Umbilical cord (tissue), 2 donors: ENCODE measurements at places on chromosomes 1 and 21. TPM values are rescaled to one million over a fixed set of nuclear protein-coding genes. Genes with fewer than 3 reads are reported as not detected.

DNA sequence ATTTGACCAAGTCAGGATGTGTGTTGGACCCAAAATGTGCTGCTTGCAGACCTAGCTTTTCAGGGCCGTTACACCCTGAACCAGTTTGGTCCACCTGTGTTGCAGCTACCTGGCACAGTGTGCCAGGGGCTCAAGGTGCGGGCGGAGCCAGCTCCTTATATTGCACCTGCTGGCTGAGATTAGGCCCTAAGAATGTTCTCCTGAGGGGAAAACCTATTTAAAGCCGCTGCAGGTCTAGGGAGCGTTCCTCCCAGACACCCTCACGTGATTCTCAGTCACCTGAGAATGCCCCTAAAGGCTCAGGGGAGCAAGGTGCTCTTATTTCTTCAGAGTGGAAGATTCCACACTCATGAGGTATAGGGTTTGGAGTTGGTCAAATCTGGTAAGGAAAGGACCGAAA is 12.0 kb downstream of the GSTM3 start:
- DNase-seq, result no peak

- no peak for DNase-seq
These were observed 544 bp downstream of the PPM1J start for GRCh38 chr1:112714313-112715263.

The ANKRD45 gene
- 10.1 TPM for total RNA-seq

The SMIM12 gene
- total RNA-seq, result 23.4 TPM

DNA sequence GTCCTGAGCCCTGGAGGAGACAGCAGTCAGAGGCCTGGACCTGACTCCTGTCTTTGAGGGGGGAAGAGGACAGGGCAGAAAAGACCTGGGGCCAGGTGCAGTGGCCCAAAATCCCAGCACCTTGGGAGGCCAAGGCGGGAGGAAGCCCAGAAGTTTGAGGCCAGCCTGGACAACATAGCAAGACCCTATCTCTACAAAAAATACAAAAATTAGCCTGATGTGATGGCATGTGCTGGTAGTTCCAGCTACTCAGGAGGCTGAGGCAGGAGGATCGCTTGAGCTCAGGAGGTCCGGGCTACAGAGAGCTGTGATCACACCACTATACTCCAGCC is 104.5 kb upstream of the ARHGEF16 start:
- DNase-seq, result no peak

- no peak for DNase-seq
These were observed 149.8 kb downstream of the ZNF648 start for GRCh38 chr1:181911715-181912114.

DNA sequence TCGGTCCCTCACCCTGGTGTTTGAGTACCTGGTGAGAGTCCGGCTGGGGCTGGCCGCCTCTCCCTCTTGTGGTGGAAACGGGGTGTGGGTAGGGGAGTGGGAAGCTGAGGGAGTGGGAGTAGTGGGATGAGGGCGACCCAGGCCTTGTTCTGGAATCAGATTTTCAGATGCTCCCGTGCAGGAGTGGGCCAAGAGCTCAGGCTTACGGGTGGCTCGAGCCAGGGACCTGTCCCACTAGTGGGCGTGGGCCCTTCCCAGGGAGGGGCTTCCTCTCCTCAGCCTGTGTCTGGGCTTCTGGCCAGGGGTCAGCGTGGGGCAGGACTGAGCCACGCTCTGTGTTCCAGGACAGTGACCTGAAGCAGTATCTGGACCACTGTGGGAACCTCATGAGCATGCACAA is 22.0 kb downstream of the CDK18 start:
- DNase-seq, result no peak

DNA sequence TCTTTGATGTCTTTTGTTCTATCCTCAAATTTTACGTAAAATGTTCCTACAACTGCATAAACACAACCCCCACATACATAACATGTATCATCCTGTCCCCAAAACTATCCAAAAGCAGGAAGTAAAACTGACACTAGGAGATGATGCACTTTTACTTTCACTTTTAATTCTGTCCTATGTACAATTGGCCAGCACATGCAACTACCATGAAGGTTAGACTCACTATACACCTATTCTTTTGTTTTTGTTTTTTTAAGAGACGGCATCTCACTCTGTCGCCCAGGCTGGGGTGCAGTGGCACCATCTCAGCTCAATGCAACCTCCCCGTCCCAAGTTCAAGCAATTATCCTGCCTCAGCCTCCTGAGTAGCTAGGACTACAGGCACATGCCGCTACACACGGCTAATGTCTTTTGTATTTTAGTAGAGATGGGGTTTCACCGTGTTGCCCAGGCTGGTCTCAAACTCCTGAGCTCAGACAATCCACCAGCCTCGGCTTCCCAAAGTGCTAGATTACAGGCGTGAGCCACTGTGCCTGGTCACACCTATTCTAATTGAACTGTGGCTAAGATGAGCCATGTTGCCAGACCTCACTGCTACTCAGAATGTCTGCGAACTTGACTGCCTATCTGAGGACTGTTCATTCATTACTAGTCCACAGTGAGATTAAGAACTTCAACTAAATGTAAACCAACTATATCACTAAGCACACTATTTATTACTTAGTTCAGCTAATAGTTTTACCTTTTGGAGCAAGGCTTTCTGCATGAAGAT is 48.0 kb downstream of the TOR3A start:
- DNase-seq, result no peak

GRCh38 chr1:184422490-184423233 is 35.8 kb downstream of the C1orf21 start:
- DNase-seq, result no peak

GRCh38 chr1:66095190-66095589 is 302.5 kb downstream of the PDE4B start:
- no peak for DNase-seq

- peak; percentile 38 for DNase-seq
These were observed 103.3 kb upstream of the SLC45A1 start for GRCh38 chr1:8214501-8215173.

DNA sequence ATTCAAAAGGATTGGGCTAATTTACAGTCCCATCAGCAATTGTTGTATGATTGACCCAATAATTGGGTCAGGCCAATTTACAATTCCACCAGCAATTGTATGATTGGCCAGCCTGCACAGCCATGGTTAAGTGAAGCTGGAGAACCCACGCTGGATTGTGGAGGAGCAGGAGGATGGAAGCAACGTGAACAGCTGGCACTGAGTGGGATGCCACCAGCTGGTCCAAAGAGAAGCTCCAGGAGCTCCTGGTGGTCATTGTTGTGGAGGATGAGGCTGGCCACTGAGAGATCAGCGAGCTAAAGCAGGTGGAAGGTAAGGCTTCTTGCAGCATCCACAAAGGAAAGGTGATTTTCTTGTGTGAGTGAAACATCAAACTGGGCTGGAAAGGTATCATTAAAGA is 23.2 kb upstream of the EFCAB14 start:
- no peak for DNase-seq

DNA sequence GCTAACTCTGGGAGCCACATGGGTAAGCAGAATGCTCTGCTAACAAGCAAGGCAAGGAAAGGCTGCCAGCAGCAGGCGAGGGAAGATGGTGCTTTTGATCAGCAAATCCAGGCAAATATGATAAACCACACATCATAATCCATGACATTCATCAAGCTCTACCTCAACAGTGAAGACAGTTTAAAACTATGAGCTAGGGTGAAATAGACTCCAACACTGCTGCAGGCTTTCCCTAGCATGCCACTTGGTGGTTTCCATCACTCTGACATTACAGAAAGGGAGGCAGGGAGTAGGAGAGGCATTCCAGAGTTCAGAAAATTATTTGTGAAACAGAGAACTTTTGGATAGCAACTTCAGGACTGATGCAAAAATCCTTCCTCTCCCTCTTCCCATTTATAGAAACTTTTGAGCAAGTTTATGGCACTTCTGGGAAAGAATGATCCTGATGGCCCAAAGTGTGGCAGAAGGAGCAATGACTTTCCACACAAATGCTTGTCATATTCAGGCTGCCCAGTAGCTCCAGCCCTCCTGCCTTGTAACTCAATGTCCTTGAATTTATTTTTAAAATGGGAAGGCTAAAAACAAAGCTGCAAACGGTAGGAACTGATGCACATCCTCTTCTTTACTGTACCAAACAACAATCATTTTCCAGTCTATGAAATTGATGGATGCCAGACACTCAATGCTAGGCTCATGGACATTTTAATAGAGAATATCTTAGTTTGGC is 70.8 kb downstream of the SMYD2 start:
- peak; percentile 82 for DNase-seq

GRCh38 chr1:52139817-52140540 is 1.9 kb upstream of the ZFYVE9 start:
- DNase-seq, result no peak

DNA sequence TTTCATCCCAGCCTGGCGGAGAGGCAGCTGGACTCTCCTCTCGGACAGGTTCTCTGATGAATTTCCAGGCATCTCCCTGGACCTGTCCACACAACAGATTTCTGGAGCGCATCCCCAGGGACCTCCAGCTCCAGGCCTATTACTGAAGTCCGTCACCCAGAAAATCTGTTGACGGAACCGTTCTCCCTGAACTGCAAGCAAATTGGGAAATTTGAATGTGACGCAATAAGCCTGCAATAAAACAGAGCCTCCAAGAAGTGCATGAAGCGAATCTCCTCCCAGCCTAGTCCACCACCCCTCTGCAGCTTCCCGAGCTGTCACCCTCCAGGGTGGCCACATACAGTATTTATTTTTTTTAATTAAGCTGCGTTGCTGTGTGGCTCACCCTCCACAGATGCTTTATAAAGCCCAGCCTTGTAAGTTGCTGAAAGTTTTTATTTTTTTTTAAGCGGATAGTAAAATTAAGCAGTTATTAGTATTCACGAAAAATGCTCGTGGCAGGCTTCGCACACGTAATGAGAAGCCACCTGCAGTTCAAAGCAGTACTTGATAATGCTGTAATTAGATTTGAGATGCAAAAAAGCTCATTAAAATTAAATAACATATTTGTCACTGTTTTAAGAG is 173.3 kb downstream of the CAMTA1 start:
- no peak for DNase-seq

DNA sequence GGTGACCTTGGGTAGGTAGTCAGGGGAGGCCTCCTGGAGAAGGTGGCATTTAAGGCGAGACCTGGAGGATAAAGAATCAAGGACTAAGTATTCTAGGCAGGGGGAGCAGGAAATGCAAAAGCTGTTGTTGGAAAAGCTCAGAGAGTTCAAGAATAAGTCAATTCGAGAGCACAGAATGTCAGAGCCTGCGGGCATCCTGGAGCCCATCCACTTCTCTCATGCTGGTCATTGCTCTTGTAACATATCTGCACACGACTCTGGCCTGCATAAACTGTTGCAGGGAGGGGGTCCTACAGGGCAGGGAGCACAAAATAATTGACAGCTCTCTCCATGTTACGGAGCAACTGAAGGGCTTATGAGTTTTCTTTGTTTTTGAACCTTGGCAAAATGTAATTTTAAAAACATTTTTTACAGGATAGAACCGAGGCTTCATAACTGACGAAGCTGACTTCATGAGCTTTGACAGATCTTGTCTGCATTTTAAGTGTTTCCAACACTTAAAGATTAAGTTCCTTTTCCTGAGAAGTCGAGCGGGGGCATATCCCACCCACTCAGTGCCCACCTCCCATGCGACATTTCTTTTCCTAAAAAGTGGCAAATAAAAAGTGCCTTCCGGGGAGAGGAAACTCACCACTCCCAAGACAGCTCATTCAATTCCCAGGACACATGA is 4.2 kb downstream of the PLA2G5 start:
- no peak for DNase-seq

DNA sequence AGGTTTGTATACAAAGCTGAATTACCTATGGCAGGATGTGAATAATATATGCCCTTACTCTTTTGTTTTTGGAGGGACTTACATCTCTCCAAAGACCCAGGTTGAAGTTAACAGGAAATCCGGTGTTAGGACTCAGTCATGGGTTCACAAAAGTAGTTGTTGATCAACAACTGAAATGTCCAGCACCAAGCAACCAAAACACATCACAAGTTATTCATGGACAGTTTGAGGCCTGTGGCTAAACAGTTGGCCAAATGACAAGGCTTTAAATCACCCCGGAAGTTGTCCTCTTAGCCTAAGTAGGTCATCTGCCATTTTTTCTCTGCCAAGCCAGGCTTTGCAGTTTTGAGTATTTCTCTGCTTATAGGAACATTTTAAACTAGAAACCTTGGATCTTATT is 89.9 kb downstream of the CD247 start:
- peak; percentile 59 for DNase-seq

GRCh38 chr1:214136324-214136919 is 144.5 kb upstream of the SMYD2 start:
- peak; percentile 40 for DNase-seq

The DYNLT5 gene
- 4.3 TPM for total RNA-seq

The OXCT2 gene
- not detected for total RNA-seq

- DNase-seq, result peak; percentile 71
These were observed 267.9 kb downstream of the PTPRU start for GRCh38 chr1:29504196-29504595.

DNA sequence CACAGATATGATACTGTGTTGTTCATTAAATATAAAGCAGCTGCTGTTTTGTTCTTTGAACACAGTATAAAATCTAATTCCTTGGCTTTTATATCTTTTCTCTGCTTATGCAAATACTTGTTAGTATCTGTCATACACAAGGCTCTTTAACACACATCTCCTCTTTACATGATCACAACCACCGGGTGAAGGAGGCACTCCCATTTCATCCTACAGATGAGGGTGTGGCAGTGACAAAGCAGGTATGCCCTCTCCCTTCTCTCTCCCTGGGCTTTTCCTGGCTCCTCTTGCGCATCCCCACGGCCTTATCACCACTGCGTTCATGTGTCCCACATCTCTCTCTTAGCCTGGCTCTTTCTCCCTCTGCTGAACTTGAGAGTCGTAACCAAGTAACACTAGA is 38.2 kb downstream of the JUN start:
- peak; percentile 26 for DNase-seq

GRCh38 chr1:204128964-204129896 is 22.6 kb downstream of the ETNK2 start:
- peak; percentile 78 for DNase-seq

DNA sequence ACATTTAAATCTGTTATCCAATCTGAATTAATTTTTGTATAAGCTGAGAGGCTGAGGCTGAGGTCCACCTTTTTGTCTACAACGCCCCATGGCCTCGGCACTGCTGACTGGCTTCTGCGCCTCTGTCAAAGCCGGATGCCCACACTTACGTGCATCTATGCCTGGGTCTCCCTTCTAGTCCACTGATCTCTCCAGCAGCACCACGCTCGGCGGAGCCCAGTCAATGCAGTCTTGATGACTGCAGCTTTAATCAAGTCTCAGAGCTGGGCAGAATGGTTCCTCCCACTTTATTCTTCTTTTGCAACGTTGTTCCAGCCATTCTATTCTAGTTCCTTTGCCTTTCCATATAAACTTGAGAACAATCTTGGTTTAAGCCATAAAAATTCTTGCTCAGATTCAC is 9.4 kb downstream of the PRDM15 start:
- DNase-seq, result no peak

The NBPF10 gene
- total RNA-seq, result 0.24 TPM

The NPL gene
- 21.9 TPM for total RNA-seq

GRCh38 chr1:28066393-28067154 is 21.8 kb downstream of the EYA3 start:
- DNase-seq, result no peak

- peak; percentile 80 for DNase-seq
These were observed 6.4 kb downstream of the C1orf116 start for GRCh38 chr1:207026104-207026534.

GRCh38 chr1:117541003-117541402 is 64.8 kb upstream of the TENT5C start:
- DNase-seq, result peak; percentile 32
